Cardiac muscle cell (in vitro differentiated cells and primary cell): ENCODE measurements at places on chromosomes 11 and 22. TPM values are rescaled to one million over a fixed set of nuclear protein-coding genes. Genes with fewer than 3 reads are reported as not detected.
A peak's percentile ranks its signal among the peaks of the same experiment; 100 is the strongest.

GRCh38 chr11:79333355-79333754 is 107.5 kb downstream of the TENM4 start:
- H3K27me3 ChIP-seq: no peaks in the 10 kb centered on the region
- no peaks in the 10 kb centered on the region for H3K36me3 ChIP-seq
- H3K4me1 ChIP-seq: peaks cover 16% of the 10 kb centered on the region
- no peak overlapping the region for H3K4me3 ChIP-seq
- no peak for DNase-seq

Gene OR51B4
- total RNA-seq: 0.57 and 0.85 TPM in 2 replicates

- no peaks in the 10 kb centered on the region for H3K36me3 ChIP-seq
- H3K27me3 ChIP-seq: no peaks in the 10 kb centered on the region
- DNase-seq: peak; percentile 82
These were observed 33.9 kb downstream of the MAML2 start for GRCh38 chr11:96309016-96309642.

Gene PEX26
- 35.6 and 45.5 TPM in 2 replicates for total RNA-seq

GRCh38 chr11:120352405-120352804 is 16.2 kb downstream of the ARHGEF12 start:
- H3K27ac ChIP-seq: no peak overlapping the region
- H3K4me3 ChIP-seq: no peak overlapping the region
- H3K36me3 ChIP-seq: no peaks in the 10 kb centered on the region
- DNase-seq: no peak
- no peaks in the 10 kb centered on the region for H3K27me3 ChIP-seq

Gene SERPINH1
- total RNA-seq: 955 and 1,181 TPM in 2 replicates

Gene SPI1
- total RNA-seq: not detected in 2 replicates

Gene P2RY6
- 0.07 and 0.39 TPM in 2 replicates for total RNA-seq

Gene JAML
- total RNA-seq: not detected in 2 replicates

Gene MICAL2
- total RNA-seq: 123 and 178 TPM in 2 replicates

Gene TMPRSS13
- total RNA-seq: 0.04 and 0.66 TPM in 2 replicates

DNA sequence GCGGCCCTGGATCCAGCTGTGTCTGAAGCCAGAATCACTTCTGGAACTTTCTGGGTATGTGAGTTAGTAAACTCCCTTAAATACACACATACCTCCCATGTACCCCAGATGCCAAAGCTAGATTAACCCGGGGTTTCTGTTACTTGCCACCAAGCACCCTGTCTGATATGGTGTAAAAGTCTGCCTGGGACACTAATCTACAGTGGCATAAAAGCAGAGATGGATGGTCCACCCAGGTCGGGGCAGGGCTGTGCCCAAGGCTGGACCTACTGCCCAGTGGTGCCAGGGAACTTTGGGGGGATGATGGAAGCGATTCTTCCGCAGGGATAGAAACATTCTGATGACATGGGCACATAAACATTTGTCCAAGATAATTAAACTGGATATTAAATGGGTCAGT is 12.7 kb downstream of the MRGPRF start:
- no peaks in the 10 kb centered on the region for H3K36me3 ChIP-seq
- DNase-seq: no peak
- H3K4me3 ChIP-seq: no peak overlapping the region
- peak overlapping the region; percentile 37 for H3K27ac ChIP-seq
- no peaks in the 10 kb centered on the region for H3K27me3 ChIP-seq

Gene FXYD6
- total RNA-seq: 324 and 403 TPM in 2 replicates
